ENCODE measurements at places on chromosomes 11 and 22.

- DNase-seq: no peak
These were observed 36.9 kb downstream of the PIWIL3 start for GRCh38 chr22:24737582-24737981.

DNA sequence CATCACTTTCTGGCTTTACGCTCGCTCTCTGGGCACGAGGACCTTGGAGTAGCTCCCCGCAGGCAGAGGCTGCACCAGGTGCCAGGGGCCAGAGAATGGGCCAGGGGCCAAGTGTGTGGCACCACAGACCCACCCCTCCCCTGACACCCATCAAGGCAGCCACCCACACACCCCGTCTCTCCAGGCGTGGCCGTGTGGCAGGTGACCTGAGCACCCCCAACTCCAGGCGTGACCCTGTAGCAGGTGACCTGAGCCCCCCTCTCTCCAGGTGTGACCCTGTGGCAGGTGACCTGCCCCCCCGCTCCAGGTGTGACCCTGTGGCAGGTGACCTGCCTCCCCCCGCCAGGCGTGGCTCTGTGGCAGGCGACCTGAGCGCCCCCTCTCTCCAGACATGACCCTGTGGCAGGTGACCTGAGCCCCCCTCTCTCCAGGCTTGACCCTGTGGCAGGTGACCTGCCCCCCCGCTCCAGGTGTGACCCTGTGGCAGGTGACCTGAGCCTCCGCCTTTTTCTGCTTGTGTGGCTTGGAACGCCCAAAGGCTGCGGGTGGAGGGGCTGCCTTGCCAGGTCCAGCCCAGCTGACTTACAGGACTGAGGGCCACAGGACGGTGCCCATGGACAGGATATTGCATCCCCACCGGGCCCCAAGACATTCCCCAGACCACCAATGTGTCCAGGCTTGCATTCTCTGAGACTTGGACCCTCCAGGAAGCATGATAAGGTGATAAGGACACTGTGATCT is 667.2 kb downstream of the BRD1 start:
- DNase-seq: no peak

- DNase-seq: no peak
These were observed 13.6 kb downstream of the IL17RA start for GRCh38 chr22:17098379-17098819.

GRCh38 chr11:47577460-47578041 is 1.2 kb downstream of the KBTBD4 start:
- peak; percentile 33 for DNase-seq

GRCh38 chr11:7057641-7058040 is 31.2 kb upstream of the RBMXL2 start:
- no peak for DNase-seq

- DNase-seq: no peak
These were observed 553.6 kb downstream of the NTM start for GRCh38 chr11:131924001-131924400.

GRCh38 chr11:76406359-76406758 is 25.2 kb downstream of the GVQW3 start:
- DNase-seq: no peak

DNA sequence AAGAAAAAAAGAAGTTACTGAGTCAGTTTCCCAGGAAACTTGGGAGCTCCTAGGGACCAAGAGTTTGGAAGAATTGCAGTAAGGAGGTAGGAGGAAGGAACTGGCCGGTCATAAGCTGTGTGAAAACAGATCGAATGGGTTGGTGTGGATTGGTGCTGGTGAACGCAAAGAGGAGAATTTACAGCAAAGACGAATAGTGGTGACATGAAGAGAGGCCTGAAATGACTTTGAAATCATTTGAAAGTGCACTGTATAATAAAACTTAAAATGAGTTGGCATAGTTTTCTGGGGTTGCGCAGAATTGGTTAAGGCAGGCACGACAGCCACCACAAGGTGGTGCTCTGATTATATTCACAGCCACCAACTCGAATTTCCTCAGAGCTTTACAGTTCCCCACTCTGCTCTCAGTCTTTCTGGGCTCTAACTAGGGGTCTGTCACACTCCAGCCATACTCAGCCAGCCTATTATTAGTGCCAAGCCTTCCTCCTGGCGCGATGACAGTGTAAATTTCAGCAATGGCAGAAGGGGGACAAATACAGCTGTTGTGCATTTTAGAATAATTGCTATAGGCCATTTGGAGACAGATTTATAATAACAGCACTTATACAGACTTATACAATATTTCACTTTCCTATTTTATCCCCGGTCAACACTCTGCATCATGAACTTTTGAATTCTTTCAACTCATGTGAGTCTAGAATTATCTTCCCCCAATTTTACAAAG is 8.3 kb upstream of the HTR3B start:
- DNase-seq: peak; percentile 17

DNA sequence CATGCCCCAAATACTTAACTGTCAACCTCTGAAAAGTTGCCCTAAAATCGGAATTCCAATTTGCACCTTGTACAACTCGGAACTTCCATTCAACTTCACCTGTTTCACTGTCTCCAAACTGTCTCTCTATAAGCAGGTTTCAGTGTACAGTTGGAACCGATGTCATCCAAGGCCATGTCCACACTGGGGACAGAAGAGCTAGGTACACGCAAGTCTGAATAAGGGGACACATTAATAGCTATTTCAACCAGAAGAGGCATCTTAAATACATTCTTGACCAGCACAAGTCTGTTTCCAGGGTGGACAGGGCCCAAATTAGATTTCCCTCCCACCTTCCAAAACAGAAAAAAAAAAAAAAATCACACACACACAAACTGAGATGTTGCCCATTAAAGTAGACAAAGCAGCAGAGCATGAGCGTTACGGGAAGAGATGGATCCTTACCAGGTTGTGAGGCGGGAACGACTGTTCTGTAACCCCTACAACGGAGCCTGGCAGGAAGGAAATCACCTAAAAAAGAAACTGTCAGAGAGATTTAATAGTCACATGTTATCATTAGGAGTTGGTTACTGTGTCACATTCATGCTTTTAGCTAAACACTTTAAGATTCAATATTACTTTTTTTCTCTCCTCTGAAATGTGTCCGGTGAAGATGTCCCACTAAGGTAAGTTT is 1.7 kb downstream of the CREBZF start:
- no peak for DNase-seq

GRCh38 chr11:208181-208916 is 841 bp downstream of the RIC8A start:
- DNase-seq: peak; percentile 56

- DNase-seq: no peak
These were observed 1233.8 kb upstream of the CNTN5 start for GRCh38 chr11:97786961-97787360.

- no peak for DNase-seq
These were observed 31.5 kb upstream of the CAT start for GRCh38 chr11:34407121-34407813.

- peak; percentile 33 for DNase-seq
These were observed 276.9 kb downstream of the FAM76B start for GRCh38 chr11:95512682-95513081.

DNA sequence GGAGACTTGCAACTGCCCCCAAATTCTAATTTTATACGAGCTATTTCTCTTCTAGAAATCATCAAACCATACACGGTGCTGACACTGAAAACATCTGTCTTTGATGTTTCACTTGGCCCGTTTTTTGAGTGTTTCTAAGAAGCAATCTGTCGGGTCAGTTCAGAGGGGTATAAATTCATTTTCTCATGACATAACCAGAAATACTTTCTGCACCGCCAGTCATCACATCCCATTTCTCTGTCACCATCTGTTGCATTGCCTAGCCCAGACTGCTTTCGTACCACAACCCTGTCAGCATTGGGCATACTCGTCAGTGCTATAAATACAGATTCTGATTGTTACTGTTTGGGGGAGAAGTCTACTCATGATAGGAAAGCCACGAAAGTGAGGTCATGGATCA is 63.1 kb upstream of the CCDC90B start:
- DNase-seq: no peak

DNA sequence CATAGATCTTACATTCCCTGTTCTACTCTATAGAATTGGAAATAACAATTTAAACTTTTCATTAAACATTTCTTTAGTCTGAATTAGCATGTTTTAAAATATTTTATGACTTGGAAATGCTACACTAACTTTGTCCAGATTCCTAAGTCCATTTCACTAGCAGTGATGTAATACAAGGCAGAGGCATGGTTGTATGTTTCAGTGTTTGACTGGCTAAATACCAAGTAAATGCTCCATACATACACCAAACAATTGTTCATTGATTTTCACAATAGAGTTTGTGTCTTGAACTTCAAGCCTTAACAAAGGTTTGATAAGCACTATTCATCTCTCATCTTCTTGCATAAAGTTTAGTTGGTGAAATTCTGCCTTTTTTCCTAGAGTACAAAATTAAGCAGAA is 13.5 kb downstream of the ZBED5 start:
- no peak for DNase-seq

DNA sequence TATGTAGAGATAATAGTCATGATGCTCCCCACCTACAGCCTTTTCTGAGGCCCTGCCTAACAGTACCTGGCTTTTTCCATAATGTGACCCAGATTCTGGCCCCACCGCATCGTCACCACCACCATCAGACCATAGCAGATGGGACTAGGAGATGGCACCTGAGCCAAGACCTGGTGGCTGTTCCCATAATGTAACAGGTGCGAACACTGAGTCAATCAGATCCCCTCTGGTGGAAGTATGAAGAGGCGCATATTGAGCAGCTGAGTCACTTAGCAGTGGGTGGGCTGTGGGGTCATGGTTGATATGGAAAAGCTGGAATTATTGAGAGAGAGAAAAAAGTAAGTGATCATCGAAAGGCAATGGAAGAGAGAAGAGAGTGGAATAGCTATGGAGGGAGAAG is 578.0 kb upstream of the CADM1 start:
- no peak for DNase-seq

DNA sequence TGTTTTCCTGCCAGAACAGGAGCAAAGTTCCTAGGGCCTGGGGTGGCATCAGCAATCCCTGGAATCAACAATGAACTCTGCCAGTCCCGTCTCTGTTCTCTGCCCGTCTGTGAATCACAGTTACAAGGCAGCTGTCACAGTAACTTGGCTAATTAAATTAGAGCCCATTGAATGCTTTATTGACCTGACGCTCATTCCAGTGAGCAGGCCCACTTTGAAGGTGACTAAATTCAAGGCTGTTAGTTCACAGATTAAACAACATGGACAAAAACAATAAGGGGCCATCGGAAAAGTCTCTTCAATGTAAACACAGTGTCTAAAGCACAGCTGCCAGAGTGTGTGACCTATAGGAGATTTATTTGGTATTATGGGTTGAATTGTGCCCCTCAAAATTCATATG is 17.7 kb upstream of the TMPRSS5 start:
- DNase-seq: no peak

- DNase-seq: no peak
These were observed 293.3 kb downstream of the BRD1 start for GRCh38 chr22:49534386-49534785.

DNA sequence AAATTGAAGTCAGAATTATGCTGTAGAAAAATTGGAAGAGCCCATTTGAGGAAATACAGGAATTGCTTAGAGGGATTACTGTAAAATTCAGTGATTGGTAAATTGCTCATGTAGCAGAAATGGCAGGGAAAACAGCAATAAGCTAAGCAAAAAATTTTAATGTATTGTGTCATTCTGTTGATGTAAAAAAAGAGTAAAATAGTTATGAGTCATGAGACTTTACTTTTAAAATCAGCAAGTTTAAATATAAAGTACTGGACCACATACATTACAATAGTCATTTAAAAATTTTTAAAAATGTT is 10.4 kb downstream of the PDHX start:
- peak; percentile 63 for DNase-seq

GRCh38 chr11:103661185-103661584 is 375.3 kb upstream of the DDI1 start:
- DNase-seq: no peak

- no peak for DNase-seq
These were observed 32.2 kb downstream of the CYTH4 start for GRCh38 chr22:37314315-37315074.

- DNase-seq: peak; percentile 54
These were observed 10.9 kb downstream of the PIM3 start for GRCh38 chr22:49971232-49972162.

DNA sequence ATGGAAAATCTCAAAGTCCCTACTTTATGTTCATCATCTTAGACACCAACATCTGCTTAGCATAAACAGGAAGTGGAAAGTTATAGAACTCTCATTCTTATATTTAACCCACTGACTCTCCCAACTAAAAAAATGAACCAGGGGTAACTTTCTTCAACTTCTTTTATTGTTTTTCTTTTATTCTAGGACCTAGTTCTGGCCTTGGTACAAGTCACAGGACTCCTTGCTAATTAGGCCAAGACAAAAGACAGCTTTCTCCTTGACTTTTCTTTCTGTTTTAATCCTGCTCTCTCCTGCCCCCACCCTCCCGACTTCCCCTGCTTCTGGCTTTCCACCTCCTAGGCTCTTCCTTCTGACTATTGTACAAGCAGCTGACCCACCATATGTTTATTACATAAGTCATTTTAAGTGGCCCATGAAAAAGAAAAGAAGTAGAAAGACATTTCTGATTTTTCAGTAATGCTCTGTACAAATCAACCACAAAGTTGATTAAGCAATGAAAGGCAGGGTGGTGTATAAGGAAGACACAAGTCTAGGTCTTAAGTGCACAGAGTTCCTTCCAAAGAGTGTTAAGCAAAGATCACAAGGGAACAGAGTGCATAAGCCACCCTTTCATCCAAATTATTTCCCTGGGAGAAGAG is 18.3 kb downstream of the JAML start:
- DNase-seq: no peak

All from HFFc6 (cell line).